SW480 (cell line): ENCODE measurements at places on chromosomes 3 and 15.
A peak's percentile ranks its signal among the peaks of the same experiment; 100 is the strongest.

- DNase-seq, result no peak
Observed at GRCh38 chr3:152097770-152098169, 171.0 kb upstream of the MBNL1 start.

DNA sequence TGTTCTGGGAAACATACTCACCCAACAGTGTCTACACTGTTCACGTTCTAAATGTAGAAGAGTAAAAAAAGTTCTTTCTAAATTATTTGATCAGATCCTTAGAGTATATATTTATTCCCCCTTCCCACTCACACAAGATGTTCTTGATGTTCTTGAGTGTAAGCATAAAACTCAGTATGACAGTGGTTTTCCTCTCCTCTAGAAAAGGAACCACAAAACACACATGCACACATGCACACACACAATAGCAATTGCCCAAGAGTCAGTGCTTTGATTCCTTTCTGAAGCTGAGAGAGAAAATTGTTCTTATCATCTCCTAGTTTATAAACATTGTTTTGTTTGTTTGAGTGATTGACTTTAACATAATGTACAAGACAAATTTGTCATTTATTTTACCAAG lies 123.2 kb upstream of the PHLDB2 start:
- no peak for DNase-seq

DNA sequence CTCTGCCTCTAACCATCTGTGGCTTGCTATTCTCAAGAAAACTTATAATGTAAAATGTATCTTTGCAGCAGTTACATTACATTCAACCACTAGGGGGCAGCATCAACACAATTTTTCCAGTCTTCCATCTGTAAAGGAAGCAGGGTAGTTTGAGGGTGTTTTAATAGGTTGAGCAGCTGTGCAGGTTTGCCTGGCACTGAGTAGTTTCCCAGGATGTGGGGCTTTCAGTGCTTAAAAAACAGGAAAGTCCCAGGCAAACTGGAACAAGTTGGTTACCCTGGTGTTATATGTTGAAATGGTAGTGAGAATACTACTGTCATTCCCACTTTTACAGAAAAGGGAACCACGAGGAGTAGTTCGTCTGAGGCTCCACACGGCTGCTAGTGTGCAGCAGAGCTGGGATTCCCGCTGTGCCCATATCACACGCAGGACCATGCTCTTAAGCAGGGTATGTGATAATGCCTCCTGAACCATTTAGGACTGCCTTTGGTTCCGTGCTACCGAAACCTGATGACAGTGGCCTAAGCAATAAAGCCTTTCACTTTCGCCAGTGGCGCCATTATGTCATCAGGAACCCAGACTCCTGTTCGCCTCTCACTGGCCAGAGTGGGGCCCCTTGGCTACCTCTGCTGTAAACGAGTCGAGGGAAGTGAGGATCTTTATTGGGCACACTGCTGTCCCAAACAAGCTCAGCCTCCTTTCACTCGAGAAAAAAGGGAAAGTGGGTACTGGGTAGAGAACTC lies 64.7 kb upstream of the ZBTB38 start:
- peak; percentile 77 for DNase-seq

DNA sequence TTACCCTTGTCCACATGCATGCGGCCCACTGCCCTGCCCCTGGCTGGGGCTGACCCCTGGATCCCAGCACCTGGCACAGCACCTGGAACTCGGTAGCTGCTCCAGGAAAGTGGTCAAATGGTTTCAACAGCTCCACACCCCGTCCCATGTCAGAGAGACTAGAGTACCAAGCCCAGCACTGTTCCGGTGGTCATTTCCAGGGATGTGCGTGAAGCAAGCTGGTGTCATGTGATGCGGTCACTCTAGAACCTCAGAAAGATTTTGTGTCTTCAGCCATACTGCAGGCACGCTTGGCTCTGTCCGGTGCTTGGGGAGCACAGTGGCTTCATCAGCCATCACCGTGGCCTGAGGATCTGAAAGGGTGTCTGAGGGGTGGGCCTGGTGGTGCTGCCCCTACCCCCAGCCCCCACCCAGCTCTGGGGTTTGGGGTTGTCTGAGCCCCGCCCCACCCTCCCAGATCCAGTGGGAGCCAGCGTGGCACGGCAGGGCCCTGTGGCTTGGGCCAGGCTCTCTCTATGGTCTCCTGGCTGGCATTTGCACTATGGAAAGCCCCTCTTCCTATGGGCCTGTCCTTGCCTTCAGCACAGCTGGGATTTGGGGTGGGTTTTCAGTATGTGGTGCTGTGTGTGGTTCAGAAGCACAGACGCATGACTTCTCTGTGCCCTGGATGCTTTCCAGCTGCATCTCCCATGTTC lies 15.3 kb downstream of the APBA2 start:
- DNase-seq, result no peak

GRCh38 chr15:32873284-32874114 lies 155.7 kb downstream of the GREM1 start:
- DNase-seq, result no peak

GRCh38 chr15:67109141-67110034 lies 44.0 kb downstream of the SMAD3 start:
- no peak for DNase-seq
